BJ (cell line): ENCODE measurements at places on chromosomes 16 and 17.

GRCh38 chr17:336110-337021 lies 16.2 kb downstream of the RPH3AL start:
- no peak for DNase-seq

DNA sequence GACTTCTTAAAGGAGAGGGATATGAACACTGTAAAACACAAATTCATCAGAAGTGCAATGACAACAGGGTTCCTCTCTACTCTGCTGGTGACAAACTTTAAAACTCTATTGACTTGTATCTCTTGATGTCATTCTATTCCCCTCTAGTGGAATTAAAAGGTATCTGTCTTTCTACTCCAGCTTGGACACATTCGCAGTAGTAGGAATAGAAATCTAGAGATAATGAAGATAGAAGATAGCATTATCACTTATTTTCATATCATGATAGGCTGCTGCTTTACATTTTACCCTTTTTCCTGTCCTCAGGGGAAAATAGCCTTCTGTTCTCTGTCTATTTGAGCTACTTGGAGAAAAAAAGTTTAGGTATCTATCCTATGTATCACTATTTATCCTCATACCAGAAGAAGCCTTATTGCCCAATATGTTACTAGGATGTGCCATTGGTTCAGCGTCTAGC lies 209.6 kb upstream of the CACNG5 start:
- DNase-seq: no peak

GRCh38 chr17:7213895-7214299 lies 5.7 kb downstream of the DLG4 start:
- no peak for DNase-seq

DNA sequence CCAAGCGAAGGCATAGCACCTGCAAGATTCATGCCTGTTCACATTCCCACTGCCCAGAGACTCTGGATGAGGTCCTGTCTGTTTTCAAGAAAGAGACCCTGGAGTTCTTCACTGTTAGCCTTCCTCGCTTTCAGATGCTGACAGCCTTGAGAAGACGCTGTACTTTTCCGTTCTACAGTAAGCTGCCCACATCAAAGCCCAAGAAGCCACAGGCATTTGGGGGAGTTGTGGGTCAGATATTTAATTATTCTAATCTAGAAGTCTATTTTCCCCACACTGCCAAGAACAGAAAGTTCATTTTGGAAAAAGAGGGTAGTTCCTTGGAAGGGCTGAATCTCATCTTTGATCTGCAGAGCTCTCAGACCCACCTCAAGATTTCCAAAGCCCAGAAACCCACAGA lies 127.9 kb downstream of the AXIN2 start:
- DNase-seq: no peak

DNA sequence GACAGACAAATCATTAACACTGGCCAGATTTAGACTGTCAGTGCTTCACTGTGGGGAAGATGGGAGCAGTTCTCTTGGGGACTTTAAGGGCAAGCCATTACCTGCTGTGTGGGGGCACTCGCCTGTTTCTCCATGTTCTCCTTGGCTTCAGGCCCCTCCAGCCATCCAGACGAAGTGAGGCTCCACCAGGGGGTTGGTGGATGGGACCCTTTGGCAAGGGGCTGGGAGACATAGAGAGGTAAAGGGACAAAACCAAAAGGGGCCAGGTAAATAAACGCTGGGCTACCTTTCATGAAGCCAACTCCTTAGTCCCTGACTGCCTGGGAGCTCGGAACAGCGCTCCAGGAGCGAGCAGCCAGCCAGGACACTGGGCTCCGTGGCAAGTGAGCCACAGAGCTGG lies 14.0 kb downstream of the TBX4 start:
- no peak for DNase-seq

DNA sequence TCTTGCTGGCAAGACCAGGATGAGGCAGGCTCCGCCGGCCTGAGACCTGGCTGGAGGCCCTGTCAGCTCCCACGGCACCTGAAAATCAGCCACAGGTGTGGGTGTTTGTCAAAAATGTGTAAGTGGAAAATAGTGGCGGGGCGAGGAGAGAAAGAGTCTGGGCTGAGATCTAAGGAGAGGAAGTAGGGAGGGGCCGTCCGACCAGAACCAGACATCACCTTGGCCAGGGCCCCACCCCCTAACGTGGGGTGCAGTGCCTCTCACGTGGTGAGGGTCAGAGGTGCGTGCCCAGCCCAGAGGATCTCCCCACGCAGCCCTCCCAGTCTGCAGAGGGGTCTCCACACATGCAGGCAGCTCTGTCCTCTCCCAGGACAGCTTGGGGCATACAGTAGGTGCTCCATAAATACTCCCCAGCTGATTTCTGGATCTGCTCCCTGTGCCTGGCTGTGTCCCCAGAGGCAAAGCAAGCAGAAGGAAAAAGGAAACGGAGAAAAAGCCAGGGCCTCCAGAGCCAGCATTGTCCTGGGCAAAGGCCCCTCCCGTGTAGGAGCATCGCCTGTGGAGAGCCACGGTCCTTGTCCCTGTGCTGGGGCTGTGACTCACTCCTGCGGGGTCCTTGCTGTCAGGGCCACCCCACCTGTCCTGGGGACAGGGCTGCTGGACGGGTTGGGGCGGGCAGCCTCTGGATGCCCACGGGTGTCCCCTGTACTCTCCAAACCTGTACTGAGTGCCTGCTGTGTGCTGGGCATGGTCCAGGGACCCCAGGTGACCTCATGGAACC lies 16.7 kb downstream of the ZFPM1 start:
- DNase-seq: no peak

- DNase-seq: no peak
Measured at GRCh38 chr17:55261311-55261710, 3.4 kb upstream of the HLF start.

DNA sequence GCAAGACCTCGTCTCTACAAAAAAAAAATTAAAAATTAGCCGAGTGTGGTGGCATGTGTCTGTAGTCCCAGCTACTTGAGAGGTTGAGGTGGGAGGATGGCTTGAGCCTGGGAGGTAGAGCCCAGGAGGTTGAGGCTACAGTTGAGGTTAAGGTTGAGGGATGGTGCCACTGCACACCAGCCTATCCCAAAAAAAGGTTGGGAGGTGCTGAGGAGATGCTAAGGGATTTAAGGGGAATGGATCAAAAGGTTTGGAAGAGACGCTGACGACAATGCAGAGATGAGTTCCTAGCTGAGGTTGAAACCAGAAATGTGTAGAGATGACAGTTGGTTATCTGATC lies 4.7 kb upstream of the NSMCE1 start:
- DNase-seq: no peak

DNA sequence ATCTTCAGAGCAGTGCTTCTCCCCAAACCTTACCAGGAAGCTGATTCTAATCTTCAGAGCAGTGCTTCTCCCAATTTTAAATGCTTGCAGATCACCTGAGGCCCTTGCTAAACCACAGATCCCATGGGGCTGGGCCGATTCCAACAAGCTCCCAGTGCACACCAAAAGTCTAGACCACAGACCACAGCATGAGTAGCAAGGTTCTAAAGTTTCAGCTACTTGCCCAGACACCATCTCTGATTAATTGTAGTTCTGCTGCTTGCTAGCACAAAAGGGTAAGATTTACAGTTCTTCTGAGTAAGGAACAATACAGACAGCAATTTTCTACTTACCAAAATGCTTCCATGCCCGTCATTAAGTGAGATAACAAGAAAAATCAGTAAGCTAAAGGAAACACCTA lies 12.2 kb downstream of the CLEC3A start:
- DNase-seq: no peak

- peak; percentile 13 for DNase-seq
Measured at GRCh38 chr17:78419970-78420815, 41.7 kb downstream of the PGS1 start.

DNA sequence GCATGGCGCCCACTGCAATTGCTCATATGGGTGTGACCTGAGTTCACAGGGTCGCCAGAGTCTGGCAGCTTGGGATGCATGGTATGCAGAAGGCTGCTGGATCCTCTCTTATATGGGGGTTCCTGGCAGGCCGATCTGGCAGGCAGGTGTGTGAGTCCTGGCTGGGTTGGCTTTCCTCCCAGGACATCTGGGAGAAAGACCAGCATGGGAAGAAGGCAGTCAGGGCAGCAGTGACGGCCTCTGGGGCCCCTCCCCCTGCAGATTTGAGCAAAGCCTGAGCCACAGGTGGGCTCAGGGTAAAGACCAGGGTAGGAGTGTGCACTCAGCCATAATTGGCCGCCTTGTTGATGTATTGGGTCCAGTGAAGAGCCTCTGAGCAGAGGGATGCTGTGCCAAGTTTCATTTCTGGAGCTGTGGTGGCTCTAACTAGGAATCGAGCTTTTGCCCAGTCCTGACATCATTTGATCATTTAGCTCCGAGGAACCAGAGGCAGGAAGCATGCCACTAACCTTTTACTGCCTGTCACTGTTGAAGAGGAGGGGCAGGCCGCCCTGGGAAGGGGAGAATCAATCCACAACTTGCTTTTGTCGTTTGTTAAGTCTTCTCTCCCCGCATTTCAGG lies 174.3 kb downstream of the CCDC182 start:
- DNase-seq: no peak

DNA sequence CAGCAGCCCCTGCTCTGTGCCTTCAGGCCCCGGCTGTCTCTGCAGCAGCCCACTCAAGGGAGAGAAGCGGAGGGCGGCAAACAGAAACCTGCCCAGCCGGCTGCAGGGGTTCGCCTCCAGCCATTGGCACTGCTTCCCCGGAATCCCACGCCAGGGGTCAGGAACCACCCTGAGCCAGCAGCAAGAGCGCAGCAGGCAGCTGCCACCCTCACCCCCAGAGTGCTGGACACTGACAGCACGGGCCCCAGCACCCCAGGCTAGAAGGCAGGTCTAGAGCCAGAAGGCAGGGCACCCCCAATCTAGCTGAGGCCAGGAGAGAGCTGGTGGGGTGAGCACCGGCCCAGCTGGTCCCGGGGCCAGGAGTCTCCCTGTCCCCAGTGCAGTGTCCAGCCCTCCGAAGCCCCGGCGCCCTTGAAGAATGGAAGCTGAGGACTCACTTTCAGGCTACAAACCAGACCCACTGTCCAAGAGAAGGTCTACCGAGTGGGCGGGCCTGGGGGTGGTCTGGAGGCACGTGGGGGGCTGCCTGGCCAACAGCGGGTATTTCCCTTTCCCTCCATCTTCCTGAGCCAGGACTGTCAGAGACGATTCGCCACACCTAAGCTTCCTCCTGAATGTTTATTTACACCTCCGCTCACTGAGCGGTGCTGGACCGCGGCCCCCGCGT lies 8.4 kb downstream of the UBALD2 start:
- DNase-seq: no peak

DNA sequence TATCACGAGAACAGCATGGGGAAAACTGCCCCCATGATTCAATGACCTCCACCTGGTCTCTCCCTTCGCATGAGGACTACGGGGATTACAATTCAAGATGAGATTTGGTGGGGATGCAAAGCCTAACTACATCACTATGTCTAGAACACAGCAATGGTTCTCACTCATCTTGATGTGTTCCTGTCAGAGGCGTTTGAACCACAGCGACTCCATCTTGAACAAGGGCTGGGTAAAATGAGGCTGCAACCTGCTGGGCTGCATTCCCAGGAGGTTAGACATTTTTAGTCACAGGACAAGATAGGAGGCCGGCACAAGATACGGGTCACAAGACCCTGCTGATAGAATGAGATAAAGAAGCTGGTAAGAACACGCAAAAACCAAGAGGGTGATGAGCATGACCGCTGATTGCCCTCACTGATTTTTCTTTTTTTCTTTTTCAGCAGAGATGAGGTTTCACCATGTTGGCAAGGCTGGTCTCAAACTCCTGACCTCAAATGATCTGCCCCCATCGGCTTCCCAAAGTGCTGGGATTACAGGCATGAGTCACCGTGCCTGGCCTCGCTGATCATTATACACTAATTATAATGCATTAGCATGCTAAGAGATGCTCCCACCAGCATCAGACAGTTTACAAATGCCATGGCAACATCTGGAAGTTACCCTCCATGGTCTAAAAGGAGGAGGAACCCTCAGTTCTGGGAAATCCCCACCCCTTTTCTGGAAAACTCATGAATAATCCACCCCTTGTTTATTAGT lies 3.0 kb upstream of the PPY start:
- DNase-seq: no peak
